GOT3 (cell line): ENCODE measurements at places on chromosomes 7 and 10.
A peak's percentile ranks its signal among the peaks of the same experiment; 100 is the strongest.

DNA sequence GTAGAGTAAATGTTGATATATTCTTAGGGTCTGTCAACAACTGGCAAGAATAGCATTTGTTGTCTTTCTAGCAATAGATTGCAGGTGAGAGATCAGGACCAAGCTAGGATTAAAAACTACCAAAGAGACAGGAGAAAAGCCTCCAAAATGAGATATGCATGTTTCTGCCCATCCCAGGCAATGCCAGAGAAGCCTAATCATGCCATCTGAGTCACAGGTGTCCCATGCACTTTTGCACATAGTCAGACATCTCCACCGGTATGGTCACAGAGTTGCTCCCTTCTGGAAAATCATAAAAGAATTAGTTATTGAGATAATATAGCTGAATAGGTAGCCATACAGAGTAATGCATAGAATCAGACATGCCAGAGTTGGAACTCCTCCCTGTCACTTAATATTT, 50.6 kb downstream of the PDK4 start:
- DNase-seq: no peak

GRCh38 chr10:97611473-97611872, 21.8 kb downstream of the MORN4 start:
- DNase-seq: no peak

DNA sequence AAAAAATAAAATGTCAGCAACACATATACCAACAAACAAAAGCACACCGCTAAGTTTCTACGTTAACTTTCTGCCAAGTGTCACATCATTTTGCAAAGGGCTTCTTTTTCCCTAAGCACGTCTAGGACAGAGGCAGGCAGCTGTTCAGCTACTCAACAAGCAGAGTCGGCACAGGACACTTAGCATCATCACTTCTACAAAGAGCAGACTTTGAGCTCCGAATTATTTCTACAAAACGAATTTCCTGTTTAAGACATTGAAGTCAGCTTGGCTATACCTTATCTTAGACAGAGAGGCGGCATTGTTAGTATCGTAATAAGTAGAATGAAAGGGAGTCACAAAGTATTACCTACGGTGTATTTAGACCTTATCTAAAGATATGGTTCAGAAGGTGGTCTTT, 110.1 kb downstream of the SVIL start:
- no peak for DNase-seq

DNA sequence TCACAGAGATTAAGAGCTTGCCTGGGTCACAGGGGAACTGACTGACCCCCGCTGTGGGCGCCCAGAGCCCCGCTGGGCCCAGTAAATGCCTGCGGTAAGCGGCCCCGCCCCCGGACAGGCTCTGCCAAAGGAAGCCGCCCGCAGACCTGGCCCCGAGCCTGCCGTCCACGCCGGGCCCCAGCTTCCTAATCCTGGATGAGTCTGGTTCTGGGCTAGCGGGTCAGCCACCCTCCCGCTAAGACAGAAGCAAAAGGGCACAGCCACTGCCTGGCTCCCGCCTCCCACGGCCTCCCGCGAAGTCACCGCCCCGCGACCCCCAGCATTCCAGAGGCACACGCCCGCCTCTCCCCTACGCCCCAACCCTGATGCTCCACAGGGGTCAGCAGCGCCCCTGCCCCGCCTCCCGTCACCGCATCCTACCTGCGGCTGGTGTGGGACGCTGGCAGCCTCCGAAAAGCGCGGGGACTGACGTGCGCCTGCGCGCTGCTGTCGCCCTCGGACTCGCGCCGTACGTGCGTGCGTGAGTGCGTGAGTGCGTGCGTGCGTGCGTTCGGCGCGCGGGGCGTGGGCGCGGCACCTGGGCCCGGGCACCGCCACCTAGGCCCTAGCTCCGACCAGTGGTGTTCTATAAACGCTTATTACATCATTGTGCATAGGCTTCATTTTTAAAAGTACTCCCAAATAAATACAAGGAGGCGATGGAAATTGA, at the start of gene FIGNL1:
TSS of gene FIGNL1 (minus strand) at position 470 of the 709 bp plus-strand sequence. CDS start 3,063 bp downstream, outside the sequence.
- peak; percentile 58 for DNase-seq

- DNase-seq: no peak
These were observed 45.4 kb upstream of the HBP1 start for GRCh38 chr7:107123392-107123791.

- no peak for DNase-seq
These were observed 217.1 kb downstream of the PHTF2 start for GRCh38 chr7:78015574-78016260.

GRCh38 chr7:33745934-33746333, 159.4 kb upstream of the BMPER start:
- no peak for DNase-seq

DNA sequence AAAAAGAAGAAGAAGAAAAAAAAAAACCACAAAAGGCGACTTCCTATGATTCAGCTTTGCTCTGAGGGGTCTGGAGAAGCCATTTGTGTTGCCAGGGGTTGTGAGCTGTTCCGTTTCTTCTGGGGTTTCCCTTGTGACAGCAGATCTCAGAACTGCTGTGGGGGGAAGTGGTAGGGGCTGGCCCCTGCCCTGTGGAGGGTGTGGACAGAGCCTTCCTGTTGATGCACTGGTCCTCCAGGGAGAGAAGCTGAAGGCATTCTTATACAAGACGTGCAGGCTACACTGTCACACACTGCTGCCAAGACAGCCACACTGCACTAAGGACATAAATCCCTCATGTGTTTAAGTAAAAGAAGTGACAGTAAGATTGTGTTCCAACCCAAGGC, 17.3 kb upstream of the CSGALNACT2 start:
- no peak for DNase-seq

- DNase-seq: no peak
These were observed 158.5 kb downstream of the TRIL start for GRCh38 chr7:28799619-28800018.

DNA sequence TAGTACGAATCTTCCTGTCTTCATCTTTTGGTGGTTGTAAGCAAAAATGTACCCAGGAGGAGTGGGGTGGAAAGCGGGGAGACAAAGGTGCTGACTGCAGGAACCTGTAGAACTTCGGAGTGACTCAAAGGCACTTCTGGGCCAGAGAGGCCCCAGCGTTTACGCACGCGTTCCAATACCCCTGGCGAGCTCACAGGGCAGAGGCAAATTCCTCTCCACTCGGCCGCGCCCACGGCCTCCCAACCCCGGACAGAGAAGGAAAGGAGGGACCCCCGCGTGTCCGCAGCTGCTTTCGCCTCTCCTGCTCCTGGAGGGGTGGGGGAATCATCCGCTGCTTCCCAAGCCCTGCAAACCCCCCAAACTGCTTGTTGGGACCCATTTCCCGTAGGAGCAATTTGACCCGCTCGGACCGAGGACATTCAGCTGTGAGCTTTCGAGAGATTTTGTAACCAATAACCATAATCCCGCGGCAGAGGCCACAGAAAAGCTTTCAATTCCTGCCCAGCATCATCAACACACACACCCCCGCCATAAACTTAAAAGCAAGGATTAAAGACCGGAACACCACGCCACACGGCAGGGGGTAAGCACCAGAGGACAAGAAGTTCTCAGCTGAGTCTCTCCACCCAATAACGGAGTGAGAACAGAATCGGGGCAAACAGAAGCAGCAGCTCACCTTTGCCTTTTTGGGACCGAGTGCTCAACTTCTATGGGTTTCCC, 2.3 kb downstream of the IGF2BP3 start:
- DNase-seq: no peak

DNA sequence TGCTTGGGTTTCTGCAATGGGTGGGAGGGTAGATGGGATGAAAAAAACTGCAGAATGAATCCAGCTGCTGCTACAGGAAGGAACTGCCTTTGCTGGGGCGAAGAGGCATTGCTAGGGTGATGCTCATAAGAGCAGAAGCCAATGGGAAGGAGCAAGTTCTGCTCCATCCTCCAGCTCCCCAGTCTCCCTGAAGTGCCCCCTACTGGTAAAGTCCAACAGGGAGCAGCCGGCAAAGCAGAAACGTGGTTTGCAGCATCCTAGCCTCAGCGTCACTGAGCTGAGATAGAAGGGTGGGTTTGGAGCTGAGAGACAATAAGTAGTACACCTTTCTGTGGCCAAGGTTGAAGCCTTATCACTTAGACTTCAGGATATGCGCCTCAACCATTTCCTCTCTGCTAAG, 220.5 kb downstream of the CCSER2 start:
- DNase-seq: no peak

DNA sequence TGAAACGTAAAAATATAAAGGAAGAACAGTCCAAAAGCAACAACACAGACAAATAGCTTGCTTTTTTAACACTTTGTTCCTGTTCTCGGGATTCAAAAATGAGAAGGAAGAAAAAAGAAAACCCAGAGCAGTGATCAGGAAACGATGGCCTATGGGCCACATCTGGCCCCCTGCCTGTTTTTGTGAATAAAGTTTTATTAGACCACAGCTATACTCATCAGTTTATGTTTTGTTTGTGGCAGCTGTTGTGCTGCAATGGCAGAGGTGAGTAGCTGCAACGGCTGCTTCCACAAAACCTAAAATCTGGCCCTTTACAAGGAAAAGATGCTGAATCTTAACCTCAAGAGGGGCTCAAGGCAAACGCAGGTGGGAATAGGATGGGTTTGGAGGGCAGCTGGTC, 96.4 kb downstream of the CCDC3 start:
- no peak for DNase-seq

DNA sequence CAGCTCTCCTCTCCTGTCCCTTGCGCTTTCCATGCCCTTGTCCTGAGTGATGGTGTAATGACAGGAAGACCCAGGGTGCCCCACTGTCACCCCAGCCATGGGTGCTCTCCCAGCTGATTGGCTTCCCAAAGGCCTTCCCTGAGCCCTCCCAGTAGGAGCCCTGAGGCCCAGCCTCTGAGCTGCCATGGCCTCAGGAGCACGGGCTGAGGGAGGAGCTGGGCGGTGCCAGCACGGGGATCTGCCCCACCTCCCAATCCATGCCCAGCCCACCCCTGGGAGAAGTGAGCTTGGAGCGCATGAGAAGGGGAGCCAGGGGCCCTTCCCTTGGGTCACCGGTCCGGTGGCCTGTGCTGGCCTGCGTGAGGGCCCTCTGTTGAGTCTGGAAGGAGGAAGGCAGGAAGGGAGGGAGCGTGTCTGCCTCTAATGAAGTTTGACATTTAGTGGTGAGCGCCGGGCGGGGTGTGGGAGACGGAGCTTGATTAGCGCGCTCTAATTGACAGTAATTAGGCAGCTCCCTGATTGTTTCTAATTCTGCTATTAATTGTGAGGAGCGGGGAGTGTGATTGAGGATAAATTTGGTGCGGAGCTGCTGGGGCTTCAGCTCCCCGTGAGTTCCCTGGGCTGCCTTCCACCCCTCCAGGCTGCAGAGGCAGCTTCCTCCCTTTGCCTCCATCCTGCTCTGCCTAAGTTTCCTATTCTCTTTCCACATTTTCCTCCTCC, 28.3 kb downstream of the GBX1 start:
- no peak for DNase-seq

DNA sequence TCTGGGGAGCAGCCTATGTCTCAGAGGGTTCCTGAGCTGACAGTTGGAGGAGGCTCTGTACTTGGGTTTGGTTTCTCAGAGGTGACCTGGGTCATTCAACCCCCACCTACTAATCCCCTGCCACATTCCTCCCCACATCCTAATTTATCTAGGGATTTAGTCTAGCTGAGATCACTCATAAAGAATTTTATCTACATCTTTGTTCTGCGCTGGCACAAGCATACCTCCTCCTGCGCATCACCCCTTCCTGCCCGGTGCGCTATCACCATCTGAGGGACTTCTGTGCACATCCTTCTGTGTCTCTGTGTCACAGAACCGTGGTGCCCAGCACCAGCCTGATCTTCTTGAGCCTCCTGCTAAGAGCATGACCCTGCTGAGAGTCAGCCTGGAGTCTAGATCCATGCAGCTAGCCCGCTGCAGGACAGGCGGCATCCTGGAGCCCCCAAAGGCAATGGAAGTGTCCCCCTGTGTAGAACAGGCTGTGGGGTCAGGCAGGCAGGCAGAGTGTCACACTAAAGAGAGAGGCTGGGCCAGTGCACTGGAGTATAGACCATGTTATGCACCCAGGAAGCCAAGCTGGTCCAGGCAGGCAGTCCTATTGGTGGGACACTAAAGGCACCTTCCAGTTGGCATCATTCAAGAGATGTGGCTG, 63.6 kb downstream of the ARHGAP22 start:
- no peak for DNase-seq
